ENCODE measurements at places on chromosomes 4 and X. TPM values are rescaled to one million over a fixed set of nuclear protein-coding genes. Genes with fewer than 3 reads are reported as not detected.
A peak's percentile ranks its signal among the peaks of the same experiment; 100 is the strongest.

The ATP7A gene
- total RNA-seq = 4.0 TPM

GRCh38 chrX:132837126-132837525 lies 121.3 kb downstream of the HS6ST2 start:
- no peaks in the 10 kb centered on the region for H3K36me3 ChIP-seq
- H3K4me3 ChIP-seq = no peak overlapping the region
- H3K27me3 ChIP-seq = no peaks in the 10 kb centered on the region
- no peaks in the 10 kb centered on the region for H3K4me1 ChIP-seq

DNA sequence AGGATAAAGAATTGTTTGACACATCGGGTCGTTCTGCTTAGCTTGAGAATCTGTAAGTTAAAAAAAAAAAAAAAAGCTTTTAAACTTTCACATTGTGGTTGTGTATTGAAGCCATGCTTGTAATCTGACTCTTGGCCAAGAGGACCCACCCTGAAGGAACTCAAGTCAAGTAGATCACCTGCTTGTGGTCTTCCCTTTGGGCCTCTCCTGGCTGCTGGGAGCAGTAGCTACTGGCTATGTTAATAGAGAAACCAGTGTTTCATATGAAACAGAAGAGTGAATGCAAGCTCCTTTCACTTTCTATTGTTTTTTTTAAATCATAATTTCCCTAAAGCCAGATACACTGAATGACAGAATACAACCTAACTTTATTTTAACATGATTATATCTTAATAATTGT lies 402.4 kb upstream of the NDST4 start:
- H3K4me3 ChIP-seq = no peak overlapping the region
- no peaks in the 10 kb centered on the region for H3K36me3 ChIP-seq
- no peak overlapping the region for H3K27ac ChIP-seq
- DNase-seq = no peak
- no peaks in the 10 kb centered on the region for H3K27me3 ChIP-seq

DNA sequence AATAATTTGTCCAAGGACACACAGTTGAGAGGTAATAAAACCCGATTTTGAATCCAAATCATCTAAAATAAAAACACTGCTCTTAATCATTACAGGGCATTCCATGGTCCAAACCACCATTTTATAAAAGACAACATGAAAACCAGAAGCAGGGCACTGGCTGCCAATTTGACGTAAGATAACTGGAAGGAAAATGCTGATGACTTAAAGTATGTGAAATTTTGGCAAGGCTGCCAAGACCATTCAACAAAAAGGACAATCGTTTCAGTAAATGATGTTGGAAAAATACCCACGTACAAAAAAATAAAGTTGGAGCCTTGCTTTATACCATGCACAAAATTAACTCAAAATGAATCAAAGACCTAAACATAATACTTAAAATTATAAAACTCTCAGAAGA lies 344.4 kb downstream of the RAPGEF2 start:
- no peaks in the 10 kb centered on the region for H3K27me3 ChIP-seq
- no peak for DNase-seq
- H3K36me3 ChIP-seq = no peaks in the 10 kb centered on the region
- H3K4me1 ChIP-seq = no peaks in the 10 kb centered on the region
- no peak overlapping the region for H3K4me3 ChIP-seq

GRCh38 chrX:53285591-53285990 lies 4.2 kb upstream of the IQSEC2 start:
- no peak overlapping the region for H3K4me3 ChIP-seq
- no peak for DNase-seq
- no peaks in the 10 kb centered on the region for H3K36me3 ChIP-seq
- H3K27ac ChIP-seq = no peak overlapping the region

The SLC9B1 gene
- total RNA-seq = 1.4 TPM

The SEC24B gene
- total RNA-seq = 50.3 TPM

The CENPVL2 gene
- not detected for total RNA-seq

DNA sequence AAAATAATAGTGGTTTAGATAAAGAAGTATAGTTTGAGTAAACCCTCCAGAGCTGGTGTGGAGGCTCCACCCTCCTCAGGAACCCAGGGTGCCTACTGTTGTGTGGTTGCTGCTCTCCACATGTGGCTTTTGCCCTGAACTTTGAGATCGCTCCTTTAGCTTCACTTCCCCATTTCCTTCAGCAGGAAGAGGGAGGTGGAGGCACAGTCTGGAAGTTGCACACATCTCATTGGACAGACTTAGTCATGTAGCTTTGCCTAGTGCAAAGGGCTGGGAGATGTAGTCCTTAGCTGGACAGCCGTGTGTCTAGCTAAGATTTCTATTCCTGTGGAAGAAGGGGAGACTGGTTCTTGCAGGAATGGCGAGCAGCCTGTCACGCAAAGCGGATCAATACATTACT lies 37.9 kb downstream of the RGS12 start:
- no peaks in the 10 kb centered on the region for H3K27me3 ChIP-seq
- peaks cover 3% of the 10 kb centered on the region for H3K4me1 ChIP-seq
- H3K27ac ChIP-seq = no peak overlapping the region
- H3K4me3 ChIP-seq = no peak overlapping the region
- no peak for DNase-seq

DNA sequence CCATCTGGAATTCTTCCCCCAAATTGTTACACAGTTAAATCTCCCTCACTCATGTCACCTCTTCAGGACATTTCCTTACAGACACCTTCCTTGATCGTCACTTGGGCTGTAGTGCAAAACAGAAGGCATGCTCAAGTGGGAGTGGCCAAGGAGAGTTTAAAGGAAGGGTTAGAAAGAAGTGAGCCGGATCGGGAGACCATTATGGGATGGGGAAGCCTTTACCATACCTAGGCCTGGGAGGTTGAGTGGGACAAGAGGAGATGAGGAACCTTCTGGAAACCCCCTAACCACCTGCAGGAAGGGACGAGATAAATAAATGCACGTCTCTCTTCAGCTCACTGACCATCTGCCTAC lies 102.7 kb downstream of the UCHL1 start:
- DNase-seq = no peak
- H3K4me3 ChIP-seq = no peak overlapping the region
- H3K27ac ChIP-seq = no peak overlapping the region
- H3K27me3 ChIP-seq = no peaks in the 10 kb centered on the region
- H3K36me3 ChIP-seq = no peaks in the 10 kb centered on the region

DNA sequence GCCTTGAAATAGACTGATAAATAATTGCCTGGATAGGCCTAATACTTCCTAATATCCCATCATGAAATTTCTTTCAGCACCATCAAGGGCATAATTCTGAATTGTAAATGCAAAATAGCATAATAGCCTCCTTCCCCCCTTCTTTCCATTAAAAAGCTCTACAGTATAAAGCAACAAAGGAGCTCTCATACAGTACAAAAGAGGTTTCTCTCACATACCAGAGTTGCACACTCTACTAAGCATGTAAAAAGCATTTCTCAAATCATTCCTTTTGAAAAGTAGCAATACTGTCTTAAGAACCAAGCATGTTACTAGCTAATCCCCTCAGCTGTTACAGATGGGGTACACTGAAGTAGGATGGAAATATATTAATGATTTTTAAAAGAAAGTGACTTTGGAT lies 509.0 kb downstream of the KLHL13 start:
- no peak overlapping the region for H3K4me3 ChIP-seq
- no peak overlapping the region for H3K27ac ChIP-seq
- DNase-seq = no peak
- H3K36me3 ChIP-seq = no peaks in the 10 kb centered on the region
- no peaks in the 10 kb centered on the region for H3K4me1 ChIP-seq

DNA sequence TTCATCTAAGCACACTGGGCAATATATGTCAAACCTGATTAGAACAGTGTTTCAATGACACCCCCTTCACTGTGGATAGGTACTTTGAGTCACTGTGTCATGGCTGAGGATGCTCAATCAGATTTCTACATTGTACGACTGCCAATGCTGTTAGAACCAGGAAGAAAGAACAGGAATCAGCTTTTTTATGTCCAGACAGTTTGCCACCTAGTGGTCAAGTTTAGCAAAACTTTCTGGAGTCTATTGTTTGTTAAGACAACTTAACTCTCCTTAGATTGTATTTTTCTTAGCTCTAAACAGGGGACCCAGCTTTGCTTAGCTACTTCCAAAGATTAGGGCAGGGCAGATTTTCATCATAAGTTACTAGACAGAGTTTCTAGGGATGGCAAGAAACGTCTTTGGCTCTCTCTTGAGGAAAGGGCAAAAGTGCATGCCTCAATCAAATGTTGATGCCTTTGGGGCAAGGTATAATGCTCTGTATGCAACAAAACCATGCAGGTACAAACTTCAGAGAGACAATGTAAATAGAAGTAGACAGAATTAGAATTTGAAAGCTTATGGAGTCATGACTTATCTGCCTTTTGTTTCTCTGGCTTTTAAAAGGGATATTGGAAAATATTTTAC lies 40.5 kb upstream of the BMP3 start:
- no peaks in the 10 kb centered on the region for H3K4me1 ChIP-seq
- no peak overlapping the region for H3K27ac ChIP-seq
- no peaks in the 10 kb centered on the region for H3K27me3 ChIP-seq
- DNase-seq = peak; percentile 68
- no peak overlapping the region for H3K4me3 ChIP-seq

The SLAIN2 gene
- total RNA-seq = 8.6 TPM

- H3K4me3 ChIP-seq = no peak overlapping the region
- H3K27me3 ChIP-seq = no peaks in the 10 kb centered on the region
- no peaks in the 10 kb centered on the region for H3K36me3 ChIP-seq
- H3K4me1 ChIP-seq = no peaks in the 10 kb centered on the region
Measured at GRCh38 chr4:156738766-156739165, 232.8 kb downstream of the PDGFC start.

The TECRL gene
- not detected for total RNA-seq

The NAA11 gene
- not detected for total RNA-seq

DNA sequence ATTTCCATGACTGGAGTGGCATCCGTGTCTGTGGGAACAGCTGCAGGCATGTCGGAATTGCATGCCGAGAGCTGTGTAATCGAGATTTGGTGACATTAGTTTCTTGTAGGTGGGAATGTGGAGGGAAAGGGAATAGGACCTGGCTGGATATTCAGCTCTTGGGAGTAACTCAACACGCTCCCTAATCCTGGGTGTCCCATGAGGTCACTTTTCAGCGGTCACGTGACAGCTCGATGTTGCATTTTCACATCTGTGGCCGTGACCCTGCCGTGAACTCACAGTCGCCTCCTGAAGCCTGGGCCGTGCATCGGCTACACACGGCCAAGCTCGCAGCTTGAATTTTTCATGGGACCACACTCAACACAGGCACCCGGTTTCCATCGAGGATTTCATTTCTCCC lies 25.8 kb upstream of the PSAPL1 start:
- no peaks in the 10 kb centered on the region for H3K36me3 ChIP-seq
- H3K27ac ChIP-seq = no peak overlapping the region
- no peak overlapping the region for H3K4me3 ChIP-seq
- no peaks in the 10 kb centered on the region for H3K27me3 ChIP-seq
- no peak for DNase-seq
- H3K4me1 ChIP-seq = no peaks in the 10 kb centered on the region

The LRCH2 gene
- not detected for total RNA-seq

GRCh38 chrX:143787341-143787740 lies 66.8 kb upstream of the SPANXN2 start:
- no peak for DNase-seq
- no peak overlapping the region for H3K4me3 ChIP-seq
- H3K27ac ChIP-seq = no peak overlapping the region
- no peaks in the 10 kb centered on the region for H3K4me1 ChIP-seq
- H3K36me3 ChIP-seq = no peaks in the 10 kb centered on the region

DNA sequence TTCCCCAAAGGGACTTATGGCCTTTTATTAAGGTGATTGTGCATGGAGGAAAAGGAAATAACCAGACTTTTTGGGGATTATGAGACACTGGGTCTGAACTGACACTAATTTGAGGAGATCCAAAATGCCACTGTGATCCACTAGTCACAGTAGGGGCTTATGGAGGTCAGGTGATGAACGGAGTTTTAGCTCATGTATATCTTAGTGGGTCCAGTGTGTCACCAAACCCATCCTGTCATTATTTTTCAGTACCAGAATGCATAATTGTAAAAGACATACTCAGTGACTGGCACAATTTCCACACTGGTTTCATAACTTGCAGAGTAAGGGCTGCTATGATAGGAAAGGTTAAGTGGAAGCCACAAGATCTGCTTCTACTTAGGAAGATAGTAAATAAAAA lies 131.3 kb downstream of the RTL3 start:
- no peak overlapping the region for H3K27ac ChIP-seq
- no peak overlapping the region for H3K4me3 ChIP-seq
- H3K4me1 ChIP-seq = no peaks in the 10 kb centered on the region
- H3K36me3 ChIP-seq = no peaks in the 10 kb centered on the region

GRCh38 chr4:179750374-179750773 lies 2308.1 kb upstream of the AGA start:
- no peaks in the 10 kb centered on the region for H3K36me3 ChIP-seq
- no peaks in the 10 kb centered on the region for H3K4me1 ChIP-seq
- no peak for DNase-seq
- H3K4me3 ChIP-seq = no peak overlapping the region

DNA sequence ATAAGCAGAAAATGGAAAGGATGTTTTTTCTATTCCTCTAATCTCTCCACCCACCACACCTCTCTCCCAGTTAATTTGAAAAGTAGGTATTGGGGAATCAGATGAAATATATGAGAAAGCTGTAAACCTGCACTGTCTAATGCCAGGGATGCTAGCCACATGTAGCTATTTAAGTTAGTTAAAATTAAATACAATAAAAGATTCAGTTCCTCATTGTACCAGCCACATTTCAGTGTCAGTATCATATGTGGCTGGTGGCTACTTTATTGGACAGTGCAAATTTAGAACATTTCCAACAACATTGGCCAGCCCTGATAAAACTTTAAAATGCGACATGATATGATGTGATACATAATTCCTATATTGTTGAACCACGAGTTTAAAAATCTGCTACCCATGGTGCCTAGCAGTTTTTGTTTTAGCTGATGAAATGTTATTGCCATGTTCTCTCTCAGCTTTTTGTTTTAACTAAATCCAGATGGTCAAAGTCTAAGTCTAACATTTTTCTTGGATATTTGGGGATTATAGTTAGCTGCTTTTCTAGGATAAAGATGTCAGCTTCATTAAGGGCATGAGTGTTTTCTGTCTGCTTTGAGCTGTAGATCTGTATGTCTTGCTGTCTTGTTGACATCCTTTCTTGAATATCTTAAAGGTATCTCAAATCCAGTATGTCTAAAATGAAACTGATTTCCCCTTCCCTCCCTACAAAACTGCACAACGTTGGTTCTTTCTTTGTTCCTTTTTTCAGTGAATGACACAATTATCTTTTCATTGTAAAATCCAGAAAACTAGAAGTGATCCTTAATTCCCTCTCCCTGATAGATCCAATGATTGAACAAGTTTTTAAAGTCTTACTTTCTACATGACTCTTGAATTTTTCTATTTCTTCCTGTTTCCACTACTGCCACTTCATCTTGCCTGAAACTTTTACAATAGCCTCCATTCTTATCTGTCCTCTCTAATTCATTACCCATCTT lies 6.2 kb downstream of the ARFIP1 start:
- H3K36me3 ChIP-seq = no peaks in the 10 kb centered on the region
- peaks cover 55% of the 10 kb centered on the region for H3K4me1 ChIP-seq
- H3K27ac ChIP-seq = peak overlapping the region; percentile 42
- DNase-seq = no peak
- no peaks in the 10 kb centered on the region for H3K27me3 ChIP-seq
- H3K4me3 ChIP-seq = no peak overlapping the region

Measured in Karpas-422 (cell line).